ENCODE measurements at places on chromosomes 1 and 21.

DNA sequence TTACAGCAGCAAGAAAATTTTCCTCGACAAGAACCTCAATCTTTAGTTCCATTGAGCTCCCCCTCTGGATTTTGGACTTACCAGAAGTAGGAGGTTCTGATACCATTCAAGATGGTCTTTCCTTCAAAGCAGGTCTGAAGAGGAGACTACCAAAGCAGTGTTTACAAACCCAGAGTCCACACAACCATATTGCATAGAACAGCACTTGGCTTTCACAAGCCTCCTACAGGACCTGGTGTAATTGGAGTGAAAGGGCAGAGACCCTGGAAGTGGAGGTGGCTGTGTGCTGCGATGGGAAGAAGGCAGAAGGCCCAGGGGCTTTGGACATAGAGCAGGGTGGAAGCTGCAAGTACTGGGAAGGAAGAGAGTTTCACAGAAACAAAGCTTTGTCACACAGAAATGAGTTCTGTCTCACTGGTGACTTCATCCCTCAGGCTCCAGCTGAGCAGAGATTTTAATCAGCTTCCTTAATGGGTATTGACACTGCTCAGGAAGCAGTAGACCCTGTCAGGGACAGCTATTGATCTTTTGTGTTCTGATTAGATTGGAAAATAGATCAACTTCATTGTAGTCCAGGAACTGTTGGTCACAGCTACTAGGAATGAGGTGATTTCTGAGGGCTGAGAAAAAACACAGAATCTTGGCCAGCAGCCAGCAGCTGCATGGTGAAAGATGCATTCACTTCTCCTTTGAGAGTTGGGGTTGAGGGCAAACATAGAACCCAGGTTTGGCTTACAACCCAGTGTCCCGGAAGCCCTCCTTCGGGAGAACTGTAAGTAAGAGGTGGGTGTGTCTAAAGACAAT is 124.0 kb downstream of the SYT2 start:
- no peak for DNase-seq

DNA sequence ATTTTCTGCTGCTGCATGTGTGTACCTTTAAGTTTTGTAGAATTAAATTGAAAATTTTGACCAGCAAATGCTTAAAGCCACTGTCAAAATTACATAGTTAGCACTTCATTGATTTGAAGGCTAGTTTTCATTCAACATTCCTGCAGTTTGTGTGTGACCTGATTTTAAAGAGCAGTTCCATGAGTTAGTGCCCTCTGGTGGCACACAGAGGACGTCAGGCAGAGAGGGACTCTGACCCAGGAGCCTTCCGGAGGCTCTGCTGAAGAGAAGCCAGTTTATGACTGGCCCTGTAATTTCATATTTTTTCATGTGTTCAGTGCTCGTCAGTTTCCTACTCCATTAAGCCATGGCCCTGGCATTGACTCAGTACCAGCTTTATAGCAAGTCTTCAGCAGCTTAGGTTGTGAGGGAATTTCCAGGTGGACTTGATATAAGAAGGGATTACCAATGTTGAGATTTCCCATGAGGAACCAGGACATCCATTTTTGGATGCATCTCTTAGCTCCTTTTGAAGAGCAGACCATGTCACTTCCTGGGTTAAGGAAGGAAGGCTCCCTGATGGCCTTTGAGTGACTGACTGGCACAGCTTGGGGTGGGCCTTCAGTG is 104.7 kb downstream of the CAMTA1 start:
- no peak for DNase-seq

GRCh38 chr1:100860397-100860991 is 34.1 kb downstream of the EXTL2 start:
- no peak for DNase-seq

DNA sequence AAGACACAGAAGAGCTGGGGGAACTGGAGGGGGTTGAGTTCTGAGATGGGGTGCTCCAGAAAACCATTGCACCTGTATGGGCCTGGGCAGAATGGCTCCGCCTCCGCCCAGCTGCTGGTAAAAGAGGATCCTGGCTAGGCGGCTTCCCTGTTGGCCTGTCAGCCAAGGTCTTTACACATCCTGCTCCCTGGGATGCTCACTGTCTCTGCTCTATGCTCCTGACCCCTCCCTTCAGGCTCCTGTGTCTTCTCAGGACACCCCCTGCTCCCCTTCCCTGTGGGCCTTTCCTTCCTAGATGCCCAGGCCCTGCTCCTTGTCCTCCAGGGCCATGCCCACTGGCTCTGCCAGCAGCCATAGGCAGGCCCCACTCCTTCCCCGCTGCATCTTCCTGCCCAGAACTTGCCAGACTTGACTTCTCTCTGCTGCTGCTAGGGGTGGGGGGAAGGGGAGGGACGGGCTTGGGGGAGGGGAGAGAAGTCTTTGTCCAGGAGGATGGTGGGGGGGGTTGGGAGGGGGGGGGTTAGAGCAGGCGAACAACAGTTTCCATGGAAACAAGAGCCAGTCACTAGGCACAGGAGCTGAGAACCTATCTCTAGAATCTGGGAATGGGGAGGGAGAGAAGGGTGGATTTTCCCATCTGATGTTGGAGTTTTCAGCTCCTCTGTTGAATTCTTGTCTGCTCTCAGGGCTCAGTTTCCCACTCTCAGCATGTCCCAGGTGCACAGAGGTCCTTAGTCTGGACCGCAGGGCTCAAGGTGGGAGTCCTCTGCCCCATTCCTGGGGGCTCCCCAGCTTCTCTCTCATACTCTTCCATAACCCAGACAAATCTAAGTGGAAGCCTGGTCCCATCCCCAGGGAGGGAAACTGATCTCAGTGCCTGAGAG is 10.6 kb downstream of the CELSR2 start:
- DNase-seq = no peak

GRCh38 chr1:204255966-204256365 is 42.2 kb upstream of the GOLT1A start:
- DNase-seq = no peak

DNA sequence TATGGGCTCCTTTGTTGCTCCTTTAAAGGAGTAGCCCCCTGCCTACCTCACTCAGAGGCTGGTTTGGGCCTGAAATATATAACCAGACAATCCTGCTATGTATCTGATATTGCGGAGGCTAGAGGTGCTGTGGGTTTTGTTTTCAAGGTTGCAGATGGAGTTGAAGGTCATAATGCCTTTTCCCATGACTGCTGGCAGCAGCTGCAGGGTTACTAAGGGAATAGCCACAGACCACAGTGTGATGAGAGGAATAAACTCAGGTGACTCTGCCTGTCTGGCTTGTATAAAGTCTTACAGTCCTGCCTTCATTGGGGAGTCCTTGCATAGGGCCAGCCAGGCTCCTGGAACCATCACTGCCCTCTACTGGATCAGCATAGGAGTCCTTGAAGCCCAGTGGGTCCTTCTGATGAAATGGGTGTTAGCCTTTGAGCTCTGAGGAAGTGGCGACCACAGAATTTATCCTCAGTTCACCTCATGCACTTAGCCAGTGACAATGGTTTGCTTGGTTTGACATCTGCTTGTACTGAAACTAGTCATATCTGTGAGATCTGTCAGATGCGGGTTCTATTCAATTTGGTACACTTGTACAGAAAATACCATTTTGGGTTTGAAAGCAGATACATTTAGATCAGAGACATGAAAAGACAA is 174.4 kb upstream of the HMCN1 start:
- peak; percentile 74 for DNase-seq

GRCh38 chr21:34913811-34914210 is 135.3 kb downstream of the RUNX1 start:
- DNase-seq = no peak

Measured in activated T-helper 1 cell treated with anti-CD3 and anti-CD28 coated beads, Interleukin-12 subunit alpha, Interleukin-12 subunit beta, Interleukin-2, Interleukin-4 antibody, amounts not matched to agents 30 ng/mL and 10 ng/mL and 1 ng/mL, durations not matched to agents 14 hours and 24 hours and 36 hours (primary cell).